ENCODE measurements at places on chromosomes 5 and 9.

- DNase-seq: peak; percentile 97
These were observed 427.8 kb downstream of the KDM4C start for GRCh38 chr9:7185612-7186011.

GRCh38 chr5:80804332-80804731, 149.5 kb upstream of the DHFR start:
- DNase-seq: no peak

DNA sequence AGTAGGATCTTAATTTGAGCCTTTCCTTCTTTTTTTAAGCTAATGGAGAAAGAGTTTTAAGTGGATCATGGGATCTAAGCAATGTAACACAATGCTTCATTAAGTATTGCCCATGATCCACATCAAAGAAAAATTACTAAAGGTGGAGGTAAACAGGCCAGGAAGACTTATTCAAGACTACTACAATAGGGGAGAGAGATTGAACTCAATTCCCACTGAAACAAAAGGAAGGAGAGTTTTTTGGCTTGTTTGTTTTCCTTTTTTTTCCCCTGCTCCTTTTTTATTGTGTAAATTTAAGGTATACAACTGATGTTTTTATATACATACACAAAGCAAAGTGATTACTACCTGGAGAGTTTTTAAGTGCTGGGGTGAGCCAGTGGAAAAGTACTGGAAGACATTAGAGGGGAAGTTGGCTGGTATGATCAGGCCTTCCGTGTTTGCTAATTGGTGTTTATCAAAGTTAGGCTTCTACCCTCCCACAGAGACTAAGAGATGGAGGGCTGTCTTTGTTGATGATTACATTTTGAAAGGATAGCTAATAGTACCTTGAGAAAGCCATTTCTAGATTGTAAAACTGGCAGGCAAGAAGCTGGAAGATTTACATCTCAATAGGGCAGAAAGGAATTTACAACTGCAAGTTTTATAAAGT, 262.7 kb downstream of the CHSY3 start:
- no peak for DNase-seq

- no peak for DNase-seq
These were observed 452.0 kb upstream of the DMAC1 start for GRCh38 chr9:8251566-8251965.

DNA sequence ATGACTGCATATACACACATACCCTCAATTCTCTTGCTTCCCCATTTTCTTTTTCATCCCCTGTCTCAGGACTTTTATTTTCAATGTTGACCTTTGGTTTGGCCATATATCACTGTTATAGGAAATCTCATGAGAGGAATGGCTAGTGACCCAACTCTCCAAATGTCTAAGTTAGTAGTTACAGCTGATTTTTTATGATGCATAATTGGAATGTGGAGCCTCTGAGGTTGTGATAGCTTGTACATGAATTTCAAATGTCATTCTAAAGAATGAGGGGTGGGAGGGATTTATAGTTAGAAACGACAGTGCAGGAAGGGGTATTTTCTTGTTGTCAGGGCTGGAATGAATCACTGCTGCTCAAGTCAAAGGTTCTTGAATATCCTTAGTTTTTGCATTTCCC, 356.1 kb downstream of the NTRK2 start:
- DNase-seq: no peak
